ENCODE measurements at places on chromosomes 16 and 17.

GRCh38 chr17:60391471-60392041 is 377 bp downstream of the USP32 start:
- DNase-seq, result no peak

DNA sequence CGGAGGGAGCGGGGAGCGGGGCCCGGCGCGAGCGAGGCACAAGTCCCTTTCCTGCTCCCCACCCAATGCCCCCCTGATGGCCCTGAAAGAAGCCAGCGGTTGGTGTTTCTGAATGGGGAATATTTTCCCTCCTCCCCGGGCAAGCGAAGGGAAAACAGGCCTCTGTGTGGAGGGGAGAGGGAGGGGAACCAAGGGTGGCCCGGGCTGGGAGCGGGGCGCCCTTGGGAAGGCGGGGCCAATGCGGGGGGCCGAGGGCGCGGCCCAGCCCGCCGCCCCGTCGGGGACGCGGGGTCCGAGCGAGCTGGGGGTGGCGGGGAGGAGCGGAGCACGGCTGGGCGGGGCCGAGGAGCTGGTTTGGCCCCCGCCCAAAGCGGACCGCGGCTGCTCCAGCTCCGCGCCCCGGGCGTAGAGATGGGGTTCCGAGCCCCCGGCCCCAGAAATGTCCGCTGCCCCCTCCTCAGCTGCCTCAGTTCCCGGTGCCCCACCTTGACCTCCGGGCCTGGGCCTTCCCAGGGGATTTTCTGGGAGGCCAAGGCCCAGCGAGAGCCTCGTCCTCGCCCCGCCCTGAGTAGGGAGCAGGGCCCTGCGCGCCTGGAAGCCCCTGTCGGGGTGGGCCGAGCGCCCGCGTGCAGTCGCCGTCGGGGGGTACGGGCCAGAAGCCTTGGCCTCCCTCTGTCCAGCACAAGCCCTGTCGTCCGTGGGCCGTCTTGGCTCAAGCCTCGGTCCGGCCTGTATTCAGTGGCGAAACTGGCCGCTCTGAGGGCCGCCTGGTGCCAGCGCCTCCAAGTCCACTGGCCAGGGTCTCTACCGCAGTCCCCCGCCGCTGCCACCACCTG is 3.9 kb upstream of the HEXIM1 start:
- DNase-seq, result peak; percentile 71

DNA sequence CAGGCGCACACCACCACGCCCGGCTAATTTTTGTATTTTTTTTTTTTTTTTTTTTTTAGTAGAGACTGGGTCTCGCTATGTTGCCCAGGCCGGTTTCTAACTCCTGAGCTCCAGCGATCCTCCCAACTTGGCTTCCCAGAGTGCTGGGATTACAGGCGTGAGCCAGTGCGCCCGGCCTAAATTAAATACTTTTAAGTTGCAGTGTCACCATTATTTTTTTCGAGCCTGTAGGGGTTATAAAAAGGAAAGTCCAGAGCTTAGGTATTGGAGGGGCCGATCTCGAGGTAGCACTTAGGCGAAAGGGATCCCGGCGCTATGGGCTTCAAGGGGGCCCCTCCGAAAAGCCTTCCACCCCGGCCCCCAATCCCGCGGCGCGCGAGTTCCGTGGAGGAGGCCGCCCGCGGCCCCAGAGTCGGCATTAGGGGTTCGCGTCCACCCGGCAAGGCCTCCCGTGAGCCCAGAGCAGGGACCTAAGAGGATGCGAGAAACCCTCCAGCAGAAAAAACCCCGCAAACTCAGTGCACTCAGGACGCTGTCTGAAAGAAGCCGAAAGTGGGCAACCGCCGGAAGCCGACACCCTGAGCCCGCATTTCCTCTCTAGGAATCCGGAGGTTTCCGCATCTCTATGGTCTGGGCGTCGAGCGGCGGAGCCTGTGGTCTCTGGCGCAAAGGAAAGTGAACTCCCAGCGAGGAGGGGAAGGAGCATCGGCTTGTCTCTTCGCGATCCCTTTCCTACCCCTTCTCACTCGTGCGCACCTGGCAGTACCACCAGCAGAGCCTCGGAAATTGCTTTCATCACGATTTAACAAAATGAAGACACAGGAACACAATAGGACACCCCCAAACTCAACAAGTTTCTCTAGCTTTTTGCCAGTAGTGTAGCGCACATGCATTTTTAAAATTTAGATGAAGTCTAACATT is 14.1 kb upstream of the RGS9 start:
- DNase-seq, result peak; percentile 79

DNA sequence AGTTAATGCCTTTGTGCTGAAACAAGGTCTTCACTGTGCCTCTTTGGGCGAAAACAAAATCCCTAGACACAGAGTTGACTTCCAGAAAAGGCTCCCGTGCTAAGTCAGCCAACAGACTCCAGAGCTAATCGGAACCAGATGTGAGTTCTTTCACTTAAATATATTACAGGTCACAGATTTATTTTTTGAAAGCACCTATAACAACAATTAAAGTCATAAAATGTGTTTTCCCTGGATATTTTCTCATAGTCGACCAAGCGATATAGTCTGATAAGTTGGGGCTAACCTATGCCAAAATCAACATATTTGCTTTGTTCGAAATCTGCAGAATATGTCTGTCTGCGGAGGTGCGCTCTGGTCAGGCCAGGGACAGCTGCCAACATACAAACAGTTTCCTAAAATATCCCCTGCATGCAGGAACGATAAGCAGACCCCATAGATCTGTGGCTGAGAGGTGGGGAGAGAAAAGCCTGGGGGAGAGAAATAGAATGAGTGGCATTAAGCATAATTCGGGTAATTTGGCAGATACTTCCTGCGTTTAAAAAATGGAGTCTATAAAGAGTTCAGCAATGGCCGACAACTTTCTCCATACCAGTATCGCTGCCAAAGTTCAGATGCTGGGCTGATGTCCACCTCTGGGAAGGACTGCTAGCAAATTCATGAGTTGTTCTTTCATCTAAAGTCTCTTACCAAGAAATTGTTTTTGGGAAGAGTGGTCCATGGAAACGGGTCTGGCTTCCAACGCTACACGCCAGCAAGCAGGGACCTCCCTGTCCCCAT is 50.8 kb upstream of the MYH10 start:
- no peak for DNase-seq

DNA sequence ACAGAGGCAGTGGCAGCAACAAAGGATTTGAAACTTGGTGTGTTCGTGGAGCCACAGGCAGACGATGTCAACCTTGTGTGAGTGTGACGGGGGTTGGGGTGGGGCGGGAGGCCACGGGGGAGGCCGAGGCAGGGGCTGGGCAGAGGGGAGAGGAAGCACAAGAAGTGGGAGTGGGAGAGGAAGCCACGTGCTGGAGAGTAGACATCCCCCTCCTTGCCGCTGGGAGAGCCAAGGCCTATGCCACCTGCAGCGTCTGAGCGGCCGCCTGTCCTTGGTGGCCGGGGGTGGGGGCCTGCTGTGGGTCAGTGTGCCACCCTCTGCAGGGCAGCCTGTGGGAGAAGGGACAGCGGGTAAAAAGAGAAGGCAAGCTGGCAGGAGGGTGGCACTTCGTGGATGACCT is 25.5 kb downstream of the STH start:
- DNase-seq, result no peak

DNA sequence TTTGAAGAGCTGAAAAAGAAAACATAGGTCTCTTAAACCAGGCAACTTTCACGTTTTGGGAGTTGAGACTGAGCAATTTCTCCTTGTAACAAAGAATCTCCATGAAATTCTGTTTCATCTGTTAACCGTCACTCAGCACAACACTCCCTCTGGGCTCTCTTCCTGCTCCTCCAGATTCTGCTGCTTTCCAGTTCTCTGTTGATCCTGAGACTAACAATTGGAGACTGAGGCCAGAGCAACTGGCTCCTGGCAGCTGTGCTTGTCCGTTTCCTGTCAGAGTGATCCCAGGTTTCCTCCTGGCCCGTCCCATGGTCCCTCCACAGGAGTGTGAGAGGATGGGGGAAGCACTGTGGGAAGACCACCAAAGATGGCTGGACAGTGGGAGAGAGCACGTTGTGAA is 32.5 kb downstream of the IST1 start:
- no peak for DNase-seq

DNA sequence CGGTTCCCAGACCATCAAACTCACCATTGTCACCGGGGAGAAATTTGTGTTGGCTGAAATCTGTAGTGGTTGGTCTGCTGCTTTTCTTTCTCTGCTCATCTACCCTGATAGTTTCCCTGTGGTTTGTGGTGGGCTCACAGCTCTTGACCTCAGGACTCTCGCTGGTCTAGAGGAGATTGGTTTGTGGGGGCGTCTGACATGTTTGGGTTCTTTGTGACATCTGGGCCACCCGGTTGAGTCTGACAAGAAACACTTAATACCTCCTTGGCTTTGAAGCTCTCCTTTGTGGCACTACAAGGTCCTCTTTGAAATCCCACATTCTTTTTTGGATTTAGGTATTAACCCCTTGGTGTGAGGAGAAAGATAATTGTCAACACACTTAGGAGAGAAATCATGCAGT is 662.0 kb downstream of the WWOX start:
- no peak for DNase-seq

DNA sequence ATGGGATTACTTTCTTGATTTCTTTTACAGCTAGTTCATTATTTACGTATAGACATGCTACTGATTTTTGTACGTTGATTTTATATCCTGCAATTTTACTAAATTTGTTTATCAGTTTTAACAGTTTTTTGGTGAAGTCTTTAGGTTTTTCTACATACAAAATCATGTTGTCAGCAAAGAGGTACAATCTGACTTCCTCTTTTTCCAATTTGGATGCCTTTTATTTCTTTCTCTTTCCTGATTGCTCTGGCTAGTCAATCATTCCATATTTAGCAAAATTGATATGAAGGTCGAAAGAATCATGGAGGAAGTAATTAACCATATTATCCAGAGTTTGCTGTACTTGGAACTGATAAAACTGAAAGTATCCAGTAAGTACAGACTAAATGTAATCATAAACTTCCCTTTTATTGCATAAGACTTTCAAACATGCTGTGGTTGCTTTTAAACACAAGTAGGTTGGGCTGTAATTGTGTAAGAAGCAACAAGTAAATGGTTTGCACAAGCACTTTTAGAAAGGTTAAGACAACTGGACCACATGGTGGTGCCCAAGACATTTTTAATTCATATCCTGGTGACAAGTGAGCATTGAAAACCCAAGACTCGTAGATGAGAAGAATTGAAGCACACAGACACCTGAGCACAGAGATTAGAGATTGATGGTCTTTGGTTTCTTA is 8.4 kb downstream of the GDE1 start:
- no peak for DNase-seq

GRCh38 chr17:52419229-52419641 is 260.7 kb upstream of the CA10 start:
- DNase-seq, result peak; percentile 21

GRCh38 chr16:58511933-58512815 is 3.1 kb upstream of the SETD6 start:
- DNase-seq, result peak; percentile 52
